ENCODE measurements at places on chromosomes 4 and X.

DNA sequence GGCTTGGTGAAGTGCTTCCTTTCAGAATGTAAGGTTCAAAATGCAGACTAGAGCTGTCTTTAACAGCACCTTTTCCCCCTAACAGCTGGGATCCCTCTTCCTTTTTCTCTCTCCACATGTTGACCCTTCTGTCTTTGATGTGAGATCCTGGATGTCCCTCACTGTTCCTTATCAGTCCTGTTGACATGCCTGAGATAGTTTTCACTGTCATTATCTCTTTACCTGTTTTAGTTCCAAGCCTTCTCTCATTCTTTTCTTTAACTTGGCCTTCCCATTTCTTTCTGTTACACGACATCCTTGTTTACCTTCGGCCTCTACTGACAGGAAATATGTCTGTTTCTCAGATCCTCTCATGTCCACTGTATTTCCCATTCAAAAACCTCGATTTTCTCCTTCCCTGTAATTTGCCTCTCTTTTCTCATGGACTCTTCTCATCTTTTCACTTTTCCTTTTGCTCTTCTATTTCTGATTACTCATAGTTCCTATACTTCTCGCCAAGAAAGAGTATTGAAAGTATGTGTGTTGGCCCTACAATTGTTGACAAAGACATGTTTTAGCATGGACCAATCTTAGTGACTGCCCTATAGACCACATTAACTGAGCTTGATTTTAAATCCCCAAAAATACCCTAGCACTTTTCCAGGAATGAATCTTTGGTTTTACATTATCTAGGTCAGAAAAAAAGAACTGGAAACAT is 1.2 kb upstream of the SOWAHB start:
- DNase-seq, result no peak

DNA sequence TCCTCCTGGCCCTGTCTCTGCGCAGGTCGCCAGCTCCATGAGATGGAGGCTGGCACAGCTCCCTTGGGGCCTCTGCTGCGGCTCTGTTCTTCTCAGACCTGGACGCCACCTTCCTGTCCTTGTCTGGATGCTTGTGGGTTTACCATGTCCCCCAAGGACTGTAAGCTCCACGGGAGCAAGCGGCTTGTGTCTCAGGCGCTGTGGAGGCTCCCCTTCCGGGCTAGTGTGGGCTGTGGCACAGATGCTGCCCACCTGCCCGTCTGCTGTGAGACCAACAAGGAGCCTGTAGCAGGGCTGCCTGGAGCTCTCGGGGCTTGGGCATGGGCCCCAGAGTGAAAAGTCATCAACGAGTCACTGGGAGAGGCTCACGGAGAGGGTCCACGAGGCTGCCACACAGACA is 25.2 kb downstream of the NAT8L start:
- DNase-seq, result no peak

GRCh38 chr4:101191302-101192098 is 155.8 kb downstream of the PPP3CA start:
- DNase-seq, result no peak

- DNase-seq, result peak; percentile 74
Measured at GRCh38 chrX:37745354-37745753, 34.5 kb upstream of the CYBB start.

GRCh38 chrX:96394598-96394997 is 290.0 kb upstream of the DIAPH2 start:
- DNase-seq, result no peak
